ENCODE measurements at places on chromosomes 12 and 14.

DNA sequence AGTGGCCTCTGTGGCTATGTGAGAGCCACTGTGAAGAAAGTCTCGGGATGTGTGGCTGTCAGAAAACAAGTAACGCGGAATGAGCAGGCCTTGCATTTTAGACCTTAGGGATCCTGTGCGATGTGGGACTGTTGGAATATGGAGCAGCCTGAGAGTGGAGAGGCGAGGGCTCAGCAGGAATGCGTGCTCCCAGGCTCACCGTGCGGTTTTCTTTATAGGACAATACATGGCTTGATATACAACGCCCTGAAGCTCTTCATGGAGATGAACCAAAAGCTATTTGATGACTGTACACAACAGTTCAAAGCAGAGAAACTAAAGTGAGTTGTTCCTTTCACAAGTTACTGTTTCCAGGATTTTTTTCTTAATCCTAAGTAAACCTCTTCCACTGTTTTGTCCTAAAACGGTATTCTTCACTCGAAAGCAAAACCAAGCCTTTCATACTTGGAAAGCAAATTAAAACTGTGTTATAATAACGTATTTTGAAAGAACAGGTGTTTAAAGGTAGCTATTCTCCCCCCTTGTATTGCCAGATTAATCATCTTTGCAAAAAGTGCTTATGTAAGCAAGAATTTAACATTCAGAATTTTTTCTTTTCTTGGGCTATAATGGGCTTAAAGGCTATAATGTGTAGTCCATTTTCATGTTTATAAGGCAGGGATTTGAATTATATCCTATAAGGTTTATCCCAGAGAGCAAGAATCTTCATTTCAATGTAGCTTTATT, 54.8 kb upstream of the DYNC1H1 start:
- no peak for DNase-seq

DNA sequence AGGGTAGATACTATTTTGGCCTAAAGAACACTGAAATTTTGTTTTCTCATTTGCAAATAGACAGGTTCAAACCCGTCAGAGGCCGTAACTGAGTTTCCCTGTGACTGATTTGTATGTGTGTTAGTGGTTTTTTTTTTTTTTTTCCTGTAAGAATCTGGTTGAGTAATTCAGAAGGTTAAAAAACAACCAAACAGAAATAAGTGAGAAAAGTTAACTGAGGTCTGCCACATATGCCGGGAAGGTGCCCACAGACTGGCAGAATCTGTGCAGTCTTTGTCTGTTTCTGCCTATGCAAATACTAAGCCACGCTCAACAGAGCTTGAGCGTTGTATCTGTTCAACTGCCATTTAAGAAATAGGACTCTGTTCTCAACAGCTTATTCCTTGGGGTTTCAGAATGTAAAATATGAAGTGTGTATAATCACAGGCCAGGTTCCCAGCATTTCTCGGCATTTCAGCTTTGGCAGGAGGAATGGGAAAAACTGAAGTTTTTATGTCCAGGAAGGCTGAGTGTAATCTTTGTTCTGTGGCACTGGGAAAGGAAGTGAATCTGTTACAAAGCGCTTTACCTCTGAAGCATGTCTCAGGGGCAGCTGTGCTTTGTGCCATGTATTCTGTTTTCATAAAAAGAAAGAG, 181.9 kb downstream of the PRKCH start:
- DNase-seq = peak; percentile 69

GRCh38 chr12:111645433-111645832, 40.3 kb downstream of the BRAP start:
- DNase-seq = no peak

- DNase-seq = no peak
Measured at GRCh38 chr12:68745376-68745903, 536 bp upstream of the SLC35E3 start.

DNA sequence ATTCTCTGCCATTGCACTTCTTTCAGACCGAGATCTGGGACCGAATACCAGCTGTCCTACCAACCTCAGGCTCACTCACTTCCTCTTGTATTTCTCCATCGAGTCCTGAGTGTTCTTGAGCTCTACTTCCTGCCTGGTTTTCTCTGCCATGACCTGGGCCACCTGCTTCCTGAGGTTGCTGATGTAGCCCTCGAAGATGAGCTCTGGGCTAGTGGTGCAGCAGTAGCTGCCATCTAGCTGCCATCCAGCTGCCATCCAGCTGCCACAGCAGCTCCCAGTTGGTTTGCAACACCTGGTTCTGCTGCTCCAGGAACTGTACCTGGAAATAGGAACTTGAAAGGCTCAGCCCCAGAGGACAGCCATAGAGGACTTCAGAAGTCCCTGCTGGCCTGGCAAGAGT, 15.0 kb upstream of the KRT73 start:
- DNase-seq = no peak

- no peak for DNase-seq
Measured at GRCh38 chr12:71460850-71461609, 21.4 kb downstream of the LGR5 start.

GRCh38 chr12:120887253-120888043, 16.7 kb downstream of the SPPL3 start:
- peak; percentile 41 for DNase-seq

DNA sequence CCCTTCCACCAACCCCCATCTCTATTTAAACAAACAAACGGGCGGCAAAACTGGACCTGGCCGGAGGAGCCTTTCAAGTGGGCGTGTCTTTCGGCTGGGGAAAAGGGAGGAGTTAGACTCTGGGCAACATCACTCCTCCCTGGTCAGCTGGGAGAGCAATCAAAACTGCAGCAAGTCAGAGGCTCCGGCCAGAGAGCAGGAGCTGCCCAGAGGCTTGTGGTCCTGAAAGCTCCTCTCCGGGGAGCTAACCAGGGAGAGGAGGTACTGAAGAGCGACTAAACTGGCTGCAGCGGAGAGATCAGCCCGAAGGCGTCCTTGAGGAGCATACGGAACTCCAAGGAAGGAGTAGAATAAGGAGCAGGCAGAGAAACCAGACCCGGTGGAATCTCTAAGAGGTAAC, at the start of gene NEUROD4:
TSS of gene NEUROD4 (plus strand) at position 191 of the 400 bp plus-strand sequence. CDS start 6,466 bp downstream, outside the sequence.
- DNase-seq = peak; percentile 3

DNA sequence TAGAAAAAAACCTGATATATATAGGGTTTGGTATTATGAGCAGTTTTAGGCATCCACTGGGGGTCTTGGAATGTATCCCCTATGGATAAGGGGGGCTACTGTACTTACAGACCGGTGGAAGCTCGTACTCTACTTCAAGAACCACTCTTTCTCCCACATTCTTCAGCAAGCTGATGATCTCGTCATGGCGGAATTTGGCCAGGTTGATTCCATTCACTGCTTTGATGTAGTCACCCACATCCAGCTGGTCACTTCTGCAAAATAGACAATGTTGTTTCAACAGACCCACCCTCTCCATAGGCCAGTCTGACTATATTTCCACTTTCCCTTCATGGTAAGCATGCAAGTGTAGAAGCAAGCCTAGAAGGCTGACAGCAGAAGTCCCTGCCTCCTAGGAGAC, 139.9 kb downstream of the GRIP1 start:
- DNase-seq = no peak

DNA sequence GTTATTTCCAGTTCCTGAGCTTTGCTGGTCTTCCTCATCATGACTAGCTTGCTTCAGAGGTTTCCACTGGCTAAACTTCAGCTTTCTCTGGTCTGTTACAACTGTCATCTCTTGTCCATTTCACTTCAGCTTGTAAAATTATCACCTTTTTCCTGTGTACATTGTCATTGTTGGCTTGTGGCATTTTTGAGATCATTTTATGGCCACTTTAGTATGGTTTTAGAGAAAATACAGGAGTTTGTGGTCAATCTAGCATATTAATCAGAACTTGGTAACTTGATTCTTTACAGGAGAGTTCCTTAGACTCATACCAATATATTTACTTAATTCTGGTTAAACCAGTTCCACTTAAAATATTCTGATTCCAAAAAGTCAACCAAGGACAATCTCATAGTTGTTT, 235.9 kb upstream of the KITLG start:
- DNase-seq = no peak

- DNase-seq = no peak
Measured at GRCh38 chr14:74952180-74952665, 3.2 kb downstream of the PGF start.

DNA sequence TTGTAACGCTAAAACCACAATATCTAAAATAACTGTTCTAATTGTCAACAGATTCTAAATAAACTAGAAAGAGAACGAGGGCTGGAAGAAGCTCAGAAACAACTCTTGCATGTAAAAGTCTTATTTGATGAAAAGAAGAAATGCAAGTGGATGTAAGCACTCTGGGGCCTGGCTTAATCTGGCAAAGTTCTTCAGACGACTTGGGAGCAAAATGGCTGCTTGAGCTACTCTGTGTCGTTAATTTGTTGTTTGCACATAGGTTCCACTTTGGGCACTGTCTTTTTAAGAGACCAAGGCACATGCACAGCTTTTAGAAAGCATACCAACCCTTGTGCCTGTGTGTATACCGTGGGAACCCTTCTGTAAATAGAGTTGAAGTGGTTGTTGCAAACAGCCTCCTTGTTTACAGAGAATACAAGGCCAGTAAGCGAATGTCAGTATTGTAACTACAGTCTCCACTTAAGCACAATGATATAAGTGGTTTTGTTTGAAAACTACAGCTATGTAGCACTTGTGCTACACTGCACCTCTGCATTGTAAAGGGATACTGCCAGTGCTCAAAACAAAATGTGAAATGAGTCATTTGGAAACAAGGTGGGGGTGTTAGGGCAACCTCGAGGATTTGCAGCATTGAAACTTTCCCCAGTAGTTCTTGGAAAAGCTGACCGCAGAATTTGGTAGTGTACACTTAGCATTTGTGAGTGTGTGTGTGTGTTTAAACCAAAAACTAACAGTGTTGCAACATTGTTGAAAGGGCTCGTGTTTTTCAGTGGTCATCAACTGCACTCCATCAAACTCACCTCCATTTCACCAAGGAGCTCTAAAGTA, 154.3 kb downstream of the CEP83 start:
- DNase-seq = peak; percentile 59

DNA sequence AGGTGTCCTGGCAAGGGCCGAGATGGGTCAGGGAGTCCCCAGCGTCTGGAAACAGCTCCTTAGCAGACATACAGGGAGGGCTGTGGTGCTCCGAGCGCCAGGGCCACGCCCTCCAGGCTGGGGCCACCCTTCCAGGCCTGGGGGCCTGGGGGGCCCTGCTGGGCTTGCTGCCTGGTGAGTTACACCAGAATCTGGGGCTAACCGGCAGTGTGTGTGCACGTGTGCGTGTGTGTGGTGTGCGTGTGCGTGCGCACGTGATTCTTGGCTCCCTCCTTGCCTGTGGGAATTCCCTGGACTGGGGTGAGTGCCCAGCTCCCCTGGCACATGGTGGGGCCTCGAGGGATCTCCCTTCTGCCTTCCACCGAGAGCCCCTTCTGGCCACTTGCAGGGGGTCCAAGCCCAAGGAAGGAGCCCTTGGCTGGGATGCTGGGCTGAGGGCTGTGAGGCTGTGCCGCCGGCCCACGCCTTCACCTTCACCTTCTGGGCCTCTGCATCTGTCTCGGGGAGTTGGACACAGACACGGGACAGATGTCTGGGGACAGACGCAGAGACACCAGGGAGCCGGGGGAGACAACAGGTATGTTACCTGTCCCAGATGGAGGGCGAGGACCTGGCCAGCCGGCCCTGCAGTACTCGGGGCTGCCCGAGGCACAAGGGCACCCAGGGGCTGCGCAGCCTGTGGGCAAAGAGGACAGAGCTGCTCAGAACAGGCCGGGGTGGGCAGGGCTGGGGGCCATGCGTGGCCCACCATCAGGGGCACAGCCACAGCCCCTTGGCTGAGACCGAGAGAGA, 37.2 kb downstream of the BEGAIN start:
- DNase-seq = no peak

- DNase-seq = no peak
Measured at GRCh38 chr12:30763053-30763452, 8.3 kb upstream of the CAPRIN2 start.

All from activated naive CD8-positive, alpha-beta T cell treated with anti-CD3 and anti-CD28 coated beads for 36 hours (primary cell).